CD4-positive, alpha-beta T cell (primary cell): ENCODE measurements at places on chromosomes 5 and 9. TPM values are rescaled to one million over a fixed set of nuclear protein-coding genes. Genes with fewer than 3 reads are reported as not detected.

GRCh38 chr9:18423791-18424531, 50.0 kb upstream of the ADAMTSL1 start:
- DNase-seq, result no peak

- DNase-seq, result no peak
These were observed 98.7 kb downstream of the PDE8B start for GRCh38 chr5:77309140-77309539.

Gene NR5A1
- total RNA-seq, result not detected

Gene N4BP3
- 4.3 TPM for total RNA-seq

GRCh38 chr9:1044643-1045042, 5.5 kb upstream of the DMRT2 start:
- DNase-seq, result no peak

DNA sequence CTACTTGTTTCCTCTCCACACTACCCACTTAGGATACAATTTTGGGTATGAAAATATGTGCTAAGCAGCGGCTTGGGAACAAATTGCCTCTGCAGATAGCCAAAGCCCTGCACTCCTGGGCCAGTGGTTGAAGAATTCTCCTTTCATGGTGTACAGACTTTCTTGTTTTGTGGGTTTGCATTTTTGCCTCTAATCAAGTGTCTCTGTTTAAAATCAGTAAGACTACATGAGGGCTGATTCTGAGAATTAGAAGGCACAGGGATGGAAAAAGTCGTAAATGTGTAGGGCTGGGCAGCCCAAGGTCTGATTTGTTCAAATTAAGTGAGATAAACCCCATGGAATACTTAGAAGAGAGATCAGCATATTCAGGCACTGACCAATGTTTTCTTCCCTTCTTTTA, 103.7 kb upstream of the CD180 start:
- no peak for DNase-seq

Gene PARP8
- total RNA-seq, result 181 TPM

Gene SLC36A3
- not detected for total RNA-seq

Gene TNIP1
- total RNA-seq, result 115 TPM

Gene MORN5
- not detected for total RNA-seq

DNA sequence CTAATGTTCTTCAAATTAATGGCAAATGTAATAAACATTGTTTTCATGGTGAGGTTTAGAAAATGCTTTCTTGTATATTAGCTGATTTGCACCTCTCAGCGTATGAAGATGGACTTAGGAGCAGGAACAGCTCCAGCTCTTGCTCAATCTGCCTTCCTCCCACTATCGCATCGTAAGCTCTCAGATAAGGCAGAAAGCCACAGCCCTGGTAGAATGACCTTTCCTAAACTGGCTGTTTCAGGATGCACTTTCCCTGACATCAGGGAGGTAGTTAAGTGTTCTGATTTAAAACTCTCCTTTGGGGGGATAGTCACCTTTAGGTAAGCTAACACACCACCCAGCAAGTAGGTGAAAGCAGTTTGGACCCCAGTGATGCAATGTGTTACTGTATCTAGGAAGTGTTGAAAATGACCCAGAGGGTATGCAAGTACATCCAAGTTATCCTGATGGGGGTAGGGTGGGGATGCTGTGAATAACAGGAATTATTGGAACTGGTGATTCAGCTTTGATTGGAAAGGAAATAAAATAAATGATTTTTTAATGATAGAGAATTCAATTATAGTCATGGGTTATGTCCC, 72.3 kb downstream of the LMNB1 start:
- DNase-seq, result no peak

DNA sequence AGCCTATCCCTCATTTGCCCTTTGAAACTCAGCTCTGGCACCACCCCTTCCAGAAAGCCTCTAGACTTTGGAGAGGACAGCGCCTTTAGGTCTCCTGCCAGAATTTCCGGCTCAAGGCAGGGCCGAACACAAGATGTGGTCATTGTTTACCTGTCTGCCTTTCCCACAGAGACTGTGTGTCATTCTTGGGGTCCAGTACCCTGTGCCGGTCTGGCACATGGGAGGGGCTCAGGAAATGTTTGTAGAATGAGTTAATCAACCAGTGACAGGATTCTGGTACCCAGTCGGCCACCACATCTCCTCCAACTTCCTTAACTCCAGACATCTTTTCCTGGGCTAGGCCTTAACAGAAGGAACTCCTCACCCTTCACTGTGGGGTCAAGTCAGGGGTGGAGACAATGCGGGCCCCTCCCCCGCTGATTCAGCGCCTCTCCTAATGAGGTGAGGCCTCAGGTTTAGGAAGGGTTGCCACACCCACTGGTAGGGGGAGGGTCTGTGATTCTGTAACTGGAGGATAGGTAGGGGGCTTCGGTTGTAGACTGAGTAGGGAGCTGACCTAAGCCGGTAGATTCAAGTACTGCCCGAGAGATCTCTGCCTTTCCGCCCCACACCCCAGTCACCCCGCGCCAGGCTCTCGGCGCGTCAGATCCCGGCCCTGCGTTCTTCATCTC, 29.3 kb downstream of the PCDH1 start:
- peak; percentile 18 for DNase-seq

DNA sequence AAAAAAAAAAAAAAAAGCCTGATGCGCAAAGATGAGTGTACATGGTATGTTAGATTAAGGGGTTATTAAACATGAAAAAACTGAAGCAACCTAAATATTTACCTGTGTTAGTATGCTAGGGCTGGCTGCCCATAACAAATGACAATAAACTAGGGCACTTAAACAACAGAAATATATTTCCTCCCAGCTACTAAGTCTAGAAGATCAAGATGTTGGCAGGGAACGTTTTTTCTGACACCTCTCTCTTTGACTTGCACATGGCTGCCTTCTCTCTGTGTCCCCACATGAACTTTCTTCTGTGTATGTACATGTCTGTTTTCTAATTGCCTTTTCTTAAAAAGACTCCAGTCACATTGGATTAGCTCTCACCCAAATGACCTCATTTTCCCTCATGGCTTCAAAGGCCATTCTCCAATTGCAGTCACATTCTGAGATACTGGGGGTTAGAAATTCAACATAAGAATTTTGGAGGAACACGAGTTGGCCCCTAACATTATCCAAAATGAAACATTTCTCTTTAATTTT, 694.5 kb downstream of the CDH9 start:
- no peak for DNase-seq

- no peak for DNase-seq
These were observed 42.6 kb downstream of the CSF1R start for GRCh38 chr5:150043657-150044328.

GRCh38 chr5:174559141-174559540, 165.2 kb upstream of the MSX2 start:
- DNase-seq, result no peak

Gene SAXO1
- 0.19 TPM for total RNA-seq

Gene IL13
- total RNA-seq, result not detected

- DNase-seq, result no peak
These were observed 90.9 kb downstream of the SV2C start for GRCh38 chr5:76174101-76174500.

- no peak for DNase-seq
These were observed 37.6 kb upstream of the ORM1 start for GRCh38 chr9:114285166-114285867.

- no peak for DNase-seq
These were observed 142.7 kb downstream of the LHFPL2 start for GRCh38 chr5:78505860-78506259.

- DNase-seq, result no peak
These were observed 213.7 kb upstream of the DMRTA1 start for GRCh38 chr9:22232971-22233370.

GRCh38 chr5:176714067-176714466, 66.8 kb downstream of the TSPAN17 start:
- no peak for DNase-seq

DNA sequence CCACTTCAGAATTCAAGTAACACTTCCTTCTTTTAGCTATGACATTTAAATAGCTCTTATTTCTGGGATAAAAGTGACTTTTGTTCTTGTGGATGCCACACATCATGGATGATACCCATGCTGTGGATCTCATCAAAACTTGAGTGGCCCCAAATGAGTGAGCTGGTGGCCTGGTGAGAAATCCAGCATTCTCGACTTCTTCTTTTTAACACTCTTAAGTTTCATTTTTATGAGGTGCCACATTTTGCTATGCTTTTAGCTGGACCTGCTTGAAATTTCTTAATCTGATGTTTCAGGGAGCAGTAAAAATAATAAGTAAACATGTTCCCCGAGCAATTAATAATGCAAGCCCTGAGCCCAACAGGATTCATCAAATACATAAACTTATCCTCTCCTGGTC, 384.8 kb upstream of the MEF2C start:
- DNase-seq, result no peak

DNA sequence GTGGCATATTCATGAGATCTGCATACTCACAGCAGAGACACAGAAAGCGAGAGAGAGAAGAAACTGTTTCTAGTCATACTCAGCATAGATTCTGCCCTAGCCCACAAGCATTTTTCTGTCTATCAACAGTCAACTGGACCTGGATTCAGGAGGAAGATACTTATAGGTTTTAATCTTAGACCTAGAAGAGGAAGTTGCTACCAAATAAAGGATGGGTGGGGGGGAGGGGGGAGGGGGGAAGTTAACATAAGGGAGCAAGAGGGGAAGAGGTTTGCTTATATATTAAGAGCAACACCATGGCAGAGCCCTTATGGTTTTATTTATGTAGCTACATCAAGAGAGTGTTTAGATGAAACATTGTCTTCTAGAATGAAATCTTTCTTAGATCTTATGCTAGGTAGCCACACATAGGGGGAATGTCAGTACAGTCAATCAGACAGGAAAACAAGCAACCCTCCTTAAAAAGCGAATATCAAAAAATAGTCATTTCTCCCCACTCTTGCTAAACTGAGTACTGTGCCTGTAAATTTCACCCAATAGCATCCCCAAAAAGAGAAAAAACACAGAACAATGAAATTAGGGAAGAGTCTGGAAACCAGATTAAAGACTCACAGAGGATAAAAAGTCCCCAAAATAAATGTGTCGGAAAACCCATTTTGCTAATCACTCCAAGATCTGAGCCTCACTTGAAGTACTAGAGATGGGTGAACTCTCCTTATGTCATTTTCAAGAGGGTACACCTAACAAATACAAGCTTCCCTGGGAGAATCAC, 192.7 kb upstream of the NR4A3 start:
- no peak for DNase-seq

DNA sequence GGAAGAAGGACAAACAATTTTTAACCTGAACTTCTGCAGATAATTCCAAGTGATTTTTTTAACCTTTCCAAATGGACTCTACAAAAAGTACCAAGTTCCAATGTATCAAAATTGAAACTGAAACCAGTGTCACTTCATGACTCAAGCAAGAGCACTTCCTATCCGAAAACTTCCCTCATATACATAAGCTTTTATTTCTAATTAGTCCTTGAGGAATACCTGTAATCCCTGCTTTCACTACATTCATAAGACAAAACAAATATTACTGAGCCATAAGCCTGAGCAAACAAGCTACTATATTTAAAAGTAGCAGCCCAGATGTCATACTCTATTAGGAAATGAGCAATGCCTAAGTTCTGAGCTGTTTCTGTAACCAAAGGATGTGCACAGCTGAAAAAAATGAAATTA, 224.4 kb downstream of the EBF1 start:
- DNase-seq, result no peak

DNA sequence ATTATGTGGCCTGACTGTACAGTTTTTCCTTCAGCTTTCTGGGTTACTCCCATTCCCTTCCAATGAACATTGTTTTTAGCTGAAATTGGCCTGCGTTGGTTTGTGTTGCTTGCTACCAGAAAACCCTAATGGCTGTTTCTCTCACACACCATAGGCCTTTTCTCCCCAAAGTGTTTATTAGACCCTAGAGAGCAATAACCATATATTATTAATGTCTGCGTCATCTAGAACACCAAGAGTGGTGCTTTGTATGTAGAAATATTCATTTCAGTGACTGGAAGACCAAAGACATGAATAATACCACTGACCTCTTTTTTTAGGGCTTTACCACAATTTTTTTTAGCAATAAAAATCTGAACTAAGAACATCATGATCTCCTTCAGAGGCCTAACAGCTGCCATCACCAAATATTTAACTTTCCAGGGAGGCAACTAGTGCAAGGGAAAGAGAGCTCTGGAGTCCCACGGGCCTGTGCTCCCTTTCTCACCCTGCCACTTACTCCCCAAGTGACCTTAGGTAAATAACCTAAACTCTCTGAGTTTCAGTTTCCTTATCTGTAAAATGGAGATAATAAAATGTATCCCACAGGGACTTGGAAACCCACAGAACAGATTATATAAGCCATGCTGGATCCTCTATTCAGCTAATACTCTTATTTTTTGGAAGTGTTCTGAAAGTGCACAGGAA, 201.9 kb upstream of the ISL1 start:
- no peak for DNase-seq

GRCh38 chr5:145803112-145804004, 31.8 kb downstream of the PRELID2 start:
- no peak for DNase-seq

DNA sequence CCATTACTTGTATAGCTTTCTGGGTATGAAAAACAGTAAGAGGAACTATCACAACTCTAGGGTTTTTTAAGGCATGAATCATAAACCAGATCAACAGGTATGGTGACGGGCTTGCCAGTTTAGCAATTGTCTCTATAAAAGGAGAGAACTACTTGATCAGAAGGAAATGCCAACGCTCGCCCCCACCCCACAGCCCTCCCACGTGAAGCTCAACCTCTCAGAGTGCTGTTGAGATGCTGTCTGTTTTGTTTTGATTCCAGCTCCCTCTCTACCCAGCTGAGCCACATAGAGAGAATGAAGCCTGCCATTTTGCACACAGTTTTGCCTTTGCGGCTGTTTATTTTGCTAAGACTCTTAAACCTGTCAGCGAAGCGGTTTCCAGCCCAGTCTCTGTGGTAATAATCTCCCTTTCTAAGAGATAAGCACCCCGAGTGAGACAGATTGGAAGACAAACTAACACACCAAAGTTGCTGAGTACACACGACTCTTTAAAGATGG, 257.9 kb upstream of the ANKRD55 start:
- peak; percentile 39 for DNase-seq

Gene ZBTB43
- 47.7 TPM for total RNA-seq

- no peak for DNase-seq
These were observed at the start of gene CAPSL for GRCh38 chr5:35938568-35939227. Gene CAPSL (minus strand): TSS chr5:35938622. CDS start chr5:35921120, 17,502 bp downstream.

Gene ANKRD31
- 0.56 TPM for total RNA-seq

Gene NDST1
- 1.6 TPM for total RNA-seq

DNA sequence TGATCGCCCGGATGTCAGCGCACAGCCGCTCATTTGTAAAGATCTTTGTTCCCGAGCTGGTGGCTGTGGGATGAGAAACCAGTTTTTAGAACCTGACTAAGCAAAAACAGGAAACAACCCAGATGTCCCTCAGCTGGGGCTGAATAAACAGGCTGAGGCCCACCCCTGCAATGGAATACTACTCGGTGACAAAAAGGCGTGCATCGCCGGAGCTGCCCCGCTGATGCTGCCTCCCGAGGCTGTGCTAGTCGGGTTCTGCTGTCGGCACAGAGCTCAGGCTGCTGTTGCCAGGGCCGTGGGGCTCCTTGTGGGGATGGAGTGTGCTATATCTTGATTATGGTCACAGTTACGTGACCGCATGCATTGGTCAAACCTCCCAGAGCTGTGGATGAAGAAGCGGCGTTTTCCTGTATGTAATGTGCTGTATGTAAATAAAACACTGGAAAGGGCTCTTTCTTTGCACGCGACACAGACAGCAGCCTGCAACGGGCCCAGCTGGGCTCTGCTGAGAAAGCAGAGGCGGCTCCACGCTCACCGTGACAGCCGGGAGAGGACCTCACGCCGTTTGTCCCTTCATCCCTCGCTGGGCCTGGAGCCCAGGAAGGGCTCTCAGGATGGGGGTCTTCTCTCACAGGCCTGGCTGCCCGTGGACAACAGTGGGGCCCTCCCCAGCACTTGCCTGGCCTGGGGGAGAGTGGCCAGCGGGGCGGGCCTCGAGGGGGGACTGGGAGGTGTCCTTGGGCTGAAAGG, 51.5 kb upstream of the RNU6ATAC start:
- no peak for DNase-seq

Gene ATP10B
- total RNA-seq, result not detected

Gene FBLL1
- total RNA-seq, result not detected
